NCI-H1694 treated with DMSO at 0.1 percent for 48 hours (cell line): ENCODE measurements at places on chromosomes 7 and 10.

- no peak for DNase-seq
Observed at GRCh38 chr10:86187499-86188239, 178.9 kb downstream of the GRID1 start.

DNA sequence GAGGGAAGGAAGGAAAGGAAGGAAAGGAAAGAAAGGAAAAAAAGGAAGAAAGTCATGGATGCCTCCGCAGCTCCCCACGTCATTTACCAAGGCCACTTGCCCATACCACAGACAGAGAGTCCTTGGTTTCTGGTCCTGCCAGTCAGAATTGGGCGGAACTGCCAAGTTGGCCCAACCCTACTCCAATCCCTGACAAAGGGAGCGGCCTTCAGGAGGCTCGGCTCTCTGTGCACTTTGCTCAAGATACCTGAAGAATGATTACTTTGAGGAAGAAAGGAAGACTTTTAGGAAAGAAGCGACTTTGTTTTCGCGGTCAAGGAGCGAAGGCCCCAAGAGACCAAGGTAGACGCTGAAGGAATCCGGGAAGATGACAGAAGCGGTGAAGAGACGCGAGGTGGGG lies 49.1 kb upstream of the FXYD4 start:
- DNase-seq = no peak

DNA sequence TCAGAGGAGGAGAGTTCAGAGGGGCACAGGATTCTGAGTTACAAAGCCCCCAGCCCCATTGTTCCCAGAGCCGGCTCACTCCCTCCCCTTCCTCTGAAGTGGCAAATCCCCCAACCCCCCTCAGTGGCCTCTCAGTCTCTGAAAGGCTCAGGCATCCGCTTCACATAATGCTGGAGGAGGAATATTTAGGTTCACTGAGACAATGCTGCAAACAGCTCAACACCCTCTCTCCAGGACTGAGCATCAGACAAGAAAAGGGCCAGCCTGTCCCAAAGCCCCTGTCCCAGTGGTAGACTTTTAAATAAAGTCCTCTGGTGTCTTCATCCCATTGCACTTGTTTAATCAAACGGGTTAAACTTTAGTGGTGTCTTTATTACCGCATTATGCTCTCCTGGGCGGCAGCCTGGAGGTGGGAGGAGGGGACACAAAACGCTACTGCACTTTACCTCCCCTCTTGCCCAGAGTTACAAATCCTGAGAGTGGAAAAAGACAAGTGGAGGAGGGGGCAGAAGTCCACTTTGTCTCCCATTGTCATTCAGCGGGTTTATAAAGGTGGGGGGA lies 257.9 kb downstream of the FGFR2 start:
- no peak for DNase-seq

GRCh38 chr7:157468221-157469111 lies 131.7 kb downstream of the DNAJB6 start:
- no peak for DNase-seq

DNA sequence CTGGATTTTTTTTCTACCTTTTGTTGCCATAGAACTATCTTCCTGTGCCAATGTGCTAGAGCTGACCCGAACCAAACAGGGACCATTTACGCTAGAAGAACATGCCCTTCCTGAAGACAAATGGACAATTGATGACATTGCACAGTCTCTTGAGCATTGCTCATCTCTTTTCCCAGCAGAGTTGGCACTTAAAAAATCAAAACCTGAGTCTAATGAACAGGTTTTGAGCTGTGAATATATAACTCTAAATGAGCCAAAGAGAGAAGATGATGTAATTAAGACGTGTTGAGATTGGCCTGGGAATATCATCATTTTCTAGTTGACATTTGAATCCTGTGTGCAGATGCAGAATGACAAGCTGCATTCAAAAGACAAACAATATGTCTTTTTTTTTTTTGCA lies 37.1 kb downstream of the TRUB1 start:
- DNase-seq = no peak

- no peak for DNase-seq
Observed at GRCh38 chr10:106631016-106631702, 533.3 kb downstream of the SORCS1 start.

GRCh38 chr10:64505501-64505900 lies 984.3 kb downstream of the REEP3 start:
- no peak for DNase-seq

GRCh38 chr7:155789001-155789725 lies 23.1 kb downstream of the SHH start:
- no peak for DNase-seq

DNA sequence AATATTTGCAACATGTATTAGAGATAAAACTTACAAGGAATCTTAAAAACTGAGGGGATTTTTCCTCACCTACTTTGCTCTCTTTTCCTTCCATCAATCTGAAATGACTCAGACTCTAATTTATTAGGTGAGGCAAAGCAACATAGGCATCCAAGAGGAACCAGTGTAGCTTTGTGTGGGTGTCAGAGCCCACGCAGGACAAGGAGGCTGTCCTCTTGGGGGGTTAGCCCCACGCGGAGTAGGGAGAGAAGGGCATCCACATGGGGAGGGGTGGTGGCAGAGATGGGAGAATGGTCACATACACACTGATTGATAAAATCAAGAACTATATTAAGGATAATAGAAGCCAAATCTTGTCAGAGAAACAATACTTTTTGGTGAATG lies 33.8 kb upstream of the ARMS2 start:
- DNase-seq = no peak

GRCh38 chr7:155230169-155230593 lies 67.5 kb upstream of the INSIG1 start:
- no peak for DNase-seq

- no peak for DNase-seq
Observed at GRCh38 chr10:133027482-133027881, 60.2 kb upstream of the ADGRA1 start.

DNA sequence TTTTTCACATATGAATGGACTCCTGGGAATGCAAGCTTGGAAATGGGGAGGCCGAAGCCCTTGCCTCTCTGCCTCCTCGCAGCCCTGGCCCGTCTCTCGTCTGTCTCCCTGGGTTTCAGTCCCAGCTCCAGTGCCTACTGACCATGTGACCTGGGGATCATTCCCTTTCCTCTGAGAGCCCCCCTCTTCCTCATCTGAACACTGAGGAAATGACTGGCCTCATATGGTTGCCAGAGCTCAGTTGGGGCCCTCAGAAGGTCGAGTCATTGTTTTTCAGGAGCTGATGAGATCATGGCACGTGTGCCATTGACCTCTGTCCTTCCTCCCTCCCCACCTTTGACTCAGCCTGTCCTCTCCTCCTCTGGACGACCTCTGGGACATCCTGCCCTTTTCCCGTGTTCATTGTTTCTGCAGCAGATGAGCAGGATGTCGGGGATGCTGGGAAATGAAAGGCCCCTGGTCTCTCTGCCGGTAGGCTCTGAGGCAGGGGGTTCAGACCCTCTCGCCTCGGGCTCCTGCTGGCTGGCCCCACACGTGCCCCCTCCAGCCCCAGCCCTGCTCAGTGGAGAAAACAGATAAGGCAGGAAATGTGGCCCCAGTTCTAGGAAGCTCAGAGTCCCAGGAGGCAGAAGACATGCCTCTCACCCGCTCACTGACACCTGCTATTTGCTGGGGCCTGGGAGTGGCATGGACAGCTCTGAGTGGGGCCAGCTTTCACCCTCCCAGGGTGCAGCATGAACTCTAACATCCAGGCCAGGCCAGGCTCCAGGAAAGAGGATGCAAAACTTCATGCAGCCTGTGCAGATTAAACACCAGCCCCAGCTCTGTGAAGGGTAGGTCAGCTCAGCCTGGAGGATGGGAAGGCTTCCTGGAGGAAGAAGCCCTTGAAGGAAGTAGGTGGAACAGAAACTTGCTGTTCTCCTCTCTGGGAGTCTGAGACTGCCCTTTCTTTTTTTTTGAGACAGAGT lies 8.3 kb upstream of the PPP1R35 start:
- no peak for DNase-seq

- no peak for DNase-seq
Observed at GRCh38 chr7:11541330-11541729, 290.7 kb downstream of the THSD7A start.

DNA sequence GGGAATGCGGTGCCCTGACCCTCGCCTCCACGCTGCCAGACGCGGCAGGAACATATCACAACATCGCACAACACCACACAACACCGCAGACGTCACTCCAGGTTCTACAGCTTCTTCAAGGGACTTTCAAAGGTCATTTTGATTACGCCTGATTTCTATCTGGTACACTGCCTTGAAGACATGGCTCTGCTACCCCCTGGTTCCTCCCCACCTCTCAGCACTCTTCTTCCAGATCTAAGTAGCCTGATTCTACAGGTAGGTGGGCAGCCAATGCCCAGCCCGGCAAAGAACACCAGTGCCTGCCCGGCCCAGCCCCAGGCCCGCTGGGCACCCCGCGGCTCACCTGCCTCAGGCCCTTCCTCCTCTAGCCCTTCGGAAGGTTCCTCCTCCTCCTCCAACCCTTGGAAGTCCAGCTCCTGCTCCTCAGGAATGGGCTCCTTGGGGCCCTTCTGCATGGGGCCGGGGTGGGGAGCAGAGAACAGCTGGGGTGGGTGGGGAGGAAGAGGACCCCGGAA lies 8.4 kb downstream of the GIGYF1 start:
- DNase-seq = no peak
